Activated T-helper 1 cell treated with Interleukin-2 at 50 U/mL for 16 hours (primary cell): ENCODE measurements at places on chromosomes 13 and 19.

- peak; percentile 93 for DNase-seq
These were observed at the start of gene QPCTL for GRCh38 chr19:45692187-45693105. TSS of gene QPCTL (plus strand) at chr19:45692666. CDS start at chr19:45692704, 38 bp downstream.

- DNase-seq, result no peak
These were observed 539 bp upstream of the ZNF667 start for GRCh38 chr19:56477429-56478338.

DNA sequence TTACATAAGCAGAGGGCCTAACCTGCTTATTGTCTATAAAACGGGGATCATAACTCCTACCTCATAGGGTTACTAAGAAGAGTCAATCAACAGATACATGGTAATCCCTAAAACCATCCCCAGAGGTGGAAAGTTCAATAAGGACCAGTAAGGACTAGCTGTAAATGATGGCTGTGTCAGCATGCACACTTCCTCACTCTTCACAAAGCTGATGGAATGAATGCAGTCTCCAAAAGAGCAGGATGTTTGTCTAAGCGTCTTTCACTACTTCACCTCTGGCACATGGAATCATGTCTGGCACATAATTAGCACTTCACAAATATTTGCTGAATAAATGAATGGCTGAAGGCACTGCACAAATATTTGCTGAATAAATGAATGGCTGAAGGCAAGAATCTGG, 134.2 kb downstream of the MIPEP start:
- DNase-seq, result no peak

DNA sequence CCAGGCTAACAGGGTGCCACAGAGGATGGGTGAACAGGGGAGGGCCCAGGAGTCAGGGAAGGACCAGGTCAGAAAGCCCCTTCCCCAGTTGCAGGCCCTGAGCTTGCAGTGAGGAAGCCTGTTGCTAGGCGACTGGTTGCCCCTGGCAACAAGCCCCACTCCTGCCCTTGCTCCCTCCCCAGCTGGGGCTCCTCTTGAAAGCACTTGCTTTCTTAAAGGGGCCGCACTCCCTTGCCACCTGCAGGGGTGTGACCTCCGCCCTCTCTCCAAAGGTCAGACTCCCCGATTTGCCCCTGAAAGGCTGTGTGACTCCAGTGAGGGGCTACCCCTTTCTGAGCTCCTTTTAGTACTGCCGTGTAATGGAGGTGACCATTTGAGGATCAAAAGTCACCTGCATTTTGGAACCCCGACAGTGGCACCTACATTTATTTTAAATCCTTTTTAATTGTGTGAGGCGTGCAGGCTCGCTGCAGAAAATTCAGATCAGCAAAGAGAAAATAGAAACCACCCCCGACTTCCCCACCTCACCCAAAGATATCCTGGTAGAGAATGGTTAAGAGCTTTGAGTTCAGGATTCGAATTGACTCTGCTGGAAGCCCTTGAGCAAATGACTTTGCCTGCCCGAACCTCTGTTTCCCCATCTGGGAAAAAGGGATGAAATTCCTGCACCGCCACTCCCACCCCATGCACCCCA, 4.8 kb downstream of the FCHO1 start:
- DNase-seq, result no peak

GRCh38 chr13:66369666-66370065, 860.5 kb downstream of the PCDH9 start:
- no peak for DNase-seq

- DNase-seq, result no peak
These were observed 449.5 kb downstream of the LIG4 start for GRCh38 chr13:107765724-107766401.

GRCh38 chr13:26679411-26680122, 81.0 kb downstream of the GPR12 start:
- no peak for DNase-seq

- DNase-seq, result no peak
These were observed 984 bp downstream of the SIX5 start for GRCh38 chr19:45767881-45768654.

GRCh38 chr13:29472332-29472961, 123.0 kb downstream of the SLC7A1 start:
- DNase-seq, result no peak

- no peak for DNase-seq
These were observed 117.5 kb downstream of the CCNA1 start for GRCh38 chr13:36549755-36550154.

- DNase-seq, result no peak
These were observed 5.5 kb downstream of the C3 start for GRCh38 chr19:6714749-6715555.

GRCh38 chr13:77737583-77738200, 40.2 kb downstream of the SLAIN1 start:
- no peak for DNase-seq

DNA sequence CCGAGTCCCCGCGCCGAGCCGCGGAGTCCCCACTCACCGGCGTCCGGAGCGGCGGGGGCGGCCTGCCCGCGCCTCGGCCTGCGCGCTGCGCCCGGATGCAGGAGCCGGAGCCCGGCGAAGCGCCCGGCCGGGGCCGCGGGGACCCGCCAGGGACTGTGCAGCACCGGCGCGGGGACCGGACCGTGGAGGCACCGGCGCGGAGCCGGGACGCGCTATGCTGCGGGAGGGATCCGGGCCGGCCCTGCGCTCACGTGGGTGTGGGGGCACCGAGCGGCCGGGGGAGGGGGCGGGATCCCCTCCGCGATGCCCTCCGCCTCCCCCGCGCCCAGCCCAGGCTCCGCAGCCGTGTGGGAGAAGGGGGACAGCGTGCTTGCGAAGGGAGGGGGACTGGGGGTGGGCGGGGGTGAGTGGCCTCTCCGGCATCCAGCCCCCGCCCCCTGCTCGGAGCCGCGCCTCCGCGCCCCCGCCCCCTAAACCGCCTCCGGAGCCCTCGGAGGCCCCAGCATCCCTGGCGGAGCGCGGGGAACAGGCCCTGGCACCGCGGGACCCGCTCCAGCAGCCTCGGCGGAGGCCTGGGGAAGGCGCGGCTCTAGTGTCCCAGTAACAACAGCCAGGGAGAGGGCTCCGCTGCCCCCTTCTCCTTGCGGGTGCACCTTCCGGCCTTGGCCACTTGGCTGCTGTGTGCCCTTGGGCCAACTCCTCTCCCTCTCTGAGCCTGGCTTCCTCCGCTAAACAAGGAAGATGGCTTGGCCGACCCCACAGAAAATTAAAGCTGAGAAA, at the start of gene SLC1A6:
SLC1A6 (minus strand) TSS at position 389 of the 780 bp plus-strand sequence. CDS start 6,954 bp downstream, outside the sequence.
- no peak for DNase-seq

- no peak for DNase-seq
These were observed 5.5 kb upstream of the ADGRE5 start for GRCh38 chr19:14375582-14376291.

GRCh38 chr19:55690109-55690768, 15.2 kb downstream of the EPN1 start:
- no peak for DNase-seq

DNA sequence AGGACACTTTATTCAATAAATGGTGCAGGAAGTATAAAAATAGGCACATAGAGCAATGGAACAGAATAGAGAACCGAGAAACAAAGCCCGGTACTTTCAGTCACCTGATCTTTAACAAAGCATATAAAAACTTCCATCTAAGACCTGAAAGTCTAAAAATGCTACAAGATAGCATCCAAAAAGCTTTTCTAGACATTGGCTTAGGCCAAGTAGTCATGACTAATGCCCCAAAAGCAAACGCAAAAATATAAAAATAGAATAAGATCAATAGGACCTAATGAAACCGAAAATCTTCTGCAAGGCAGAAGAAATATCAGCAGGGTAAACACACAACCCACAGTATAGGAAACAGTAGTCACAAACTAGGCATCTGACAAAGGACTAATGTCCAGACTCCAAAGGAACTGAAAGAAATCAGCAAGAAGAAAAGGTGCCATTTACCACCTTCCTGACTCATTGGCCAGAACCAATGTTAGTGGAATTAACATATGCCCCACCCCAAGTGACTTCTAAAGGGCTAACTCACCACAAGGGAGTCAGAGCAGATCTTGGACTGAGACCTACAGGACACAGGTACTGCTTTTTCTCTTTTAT, 40.8 kb upstream of the CEACAM21 start:
- no peak for DNase-seq

DNA sequence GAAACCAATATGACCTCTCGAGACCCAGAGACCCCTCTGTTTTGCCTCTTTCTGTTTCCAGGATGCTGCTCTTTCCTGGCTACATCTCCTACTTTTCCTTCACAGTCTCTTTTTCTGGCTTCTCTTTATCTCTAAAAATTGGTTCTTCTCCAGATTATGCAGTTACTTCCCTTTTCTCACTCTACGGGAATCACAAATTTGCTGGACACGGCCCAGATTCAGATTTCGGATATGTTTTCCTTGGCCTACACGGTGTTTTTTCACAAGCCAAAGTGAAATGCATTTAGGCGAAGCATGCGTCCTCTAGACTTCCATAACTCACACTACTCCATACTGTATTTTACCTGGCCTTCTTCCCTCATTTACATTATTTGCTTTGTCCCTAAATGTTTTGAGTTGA, 214.7 kb upstream of the MIR17HG start:
- no peak for DNase-seq

DNA sequence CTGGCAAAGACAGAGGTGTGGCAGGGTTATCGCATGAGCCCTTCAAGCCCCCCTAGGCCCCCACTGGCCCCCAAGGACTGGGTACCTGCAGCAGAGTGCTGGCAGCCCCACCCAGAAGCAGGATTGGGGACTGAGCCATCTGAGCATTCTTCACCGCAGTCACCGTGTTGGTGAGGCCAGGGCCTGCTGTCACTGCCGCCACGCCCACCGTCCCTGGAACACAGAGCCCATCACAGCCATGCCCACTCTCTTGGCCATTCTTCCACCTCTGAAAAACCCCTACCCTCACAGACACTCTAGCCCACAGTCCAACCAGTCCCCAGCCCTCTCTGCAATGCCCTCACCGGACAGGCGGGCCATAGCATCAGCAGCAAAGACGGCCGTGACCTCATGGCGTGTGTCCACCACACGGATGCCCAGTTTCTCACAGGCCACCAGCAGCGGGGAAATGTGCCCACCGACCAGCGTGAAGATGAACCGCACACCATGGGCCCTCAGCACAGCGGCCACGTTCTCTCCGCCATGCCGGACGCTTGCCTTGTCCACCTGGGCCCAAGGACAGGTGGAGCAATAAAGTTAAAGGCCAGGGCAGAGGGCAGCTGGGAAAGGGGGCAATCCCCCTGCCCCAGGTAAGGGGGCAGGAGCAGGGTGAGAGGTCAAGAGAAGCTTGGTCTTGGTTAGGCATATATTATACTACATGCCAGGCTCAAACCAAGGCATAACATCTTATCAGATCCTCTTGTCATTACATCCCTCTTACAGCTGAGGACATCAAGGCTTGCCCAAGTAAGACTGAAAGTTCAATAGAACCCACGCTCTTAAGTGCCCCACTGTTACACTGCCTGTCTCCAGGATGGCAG, 16.1 kb downstream of the SYDE1 start:
- no peak for DNase-seq

DNA sequence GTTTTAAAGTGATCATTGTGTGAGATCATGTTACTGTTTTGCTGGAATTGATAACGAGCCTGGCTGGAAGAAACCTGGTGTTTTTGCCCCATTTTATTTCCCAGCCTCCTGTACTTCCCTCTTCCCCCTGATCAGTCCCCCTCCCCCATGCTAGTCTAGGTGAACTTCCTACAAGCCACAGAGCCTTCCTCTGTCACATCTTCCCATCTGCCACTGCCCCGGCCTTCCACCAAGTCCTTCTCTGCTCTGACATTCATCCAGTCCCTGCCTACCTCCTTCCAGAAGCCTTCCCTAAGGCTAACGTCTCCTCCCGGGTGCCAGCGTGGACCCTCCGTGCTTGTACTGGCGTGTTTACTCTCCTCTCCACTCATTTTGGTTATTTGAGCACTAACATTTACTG, 14.3 kb downstream of the FARP1 start:
- no peak for DNase-seq

- no peak for DNase-seq
These were observed 109.5 kb downstream of the DCT start for GRCh38 chr13:94369972-94370436.

DNA sequence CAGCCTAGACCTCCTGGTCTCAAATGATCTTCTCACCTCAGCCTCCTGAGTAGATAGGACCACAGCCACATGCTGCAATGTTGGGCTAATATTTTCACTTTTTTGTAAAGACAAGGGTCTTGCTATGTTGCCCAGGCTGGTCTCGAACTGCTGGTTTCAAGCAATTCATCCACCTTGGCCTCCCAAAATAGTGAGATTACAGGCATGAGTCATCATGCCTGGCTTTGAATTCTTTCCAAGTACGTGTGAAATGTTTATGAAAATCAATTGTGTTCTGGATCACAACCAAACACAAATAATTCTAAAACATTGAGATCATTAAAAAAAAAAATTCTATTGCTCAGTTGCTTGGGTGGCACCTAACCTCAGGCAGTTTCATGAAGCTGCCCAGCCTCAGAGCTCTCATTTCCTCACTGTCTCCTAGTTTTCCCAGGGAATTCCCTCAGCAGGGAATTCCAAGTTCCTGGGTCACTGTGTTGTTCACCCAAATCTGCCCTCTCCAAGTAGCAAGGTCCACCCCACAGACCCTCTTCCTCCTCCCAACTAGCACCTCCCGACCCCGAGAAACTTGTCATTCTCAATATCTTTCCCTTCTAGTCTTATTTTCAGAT, 44.8 kb downstream of the ING1 start:
- DNase-seq, result no peak

GRCh38 chr19:33290956-33291622, 11.2 kb downstream of the CEBPA start:
- no peak for DNase-seq

GRCh38 chr13:49279112-49279511, 31.4 kb downstream of the CDADC1 start:
- DNase-seq, result no peak

DNA sequence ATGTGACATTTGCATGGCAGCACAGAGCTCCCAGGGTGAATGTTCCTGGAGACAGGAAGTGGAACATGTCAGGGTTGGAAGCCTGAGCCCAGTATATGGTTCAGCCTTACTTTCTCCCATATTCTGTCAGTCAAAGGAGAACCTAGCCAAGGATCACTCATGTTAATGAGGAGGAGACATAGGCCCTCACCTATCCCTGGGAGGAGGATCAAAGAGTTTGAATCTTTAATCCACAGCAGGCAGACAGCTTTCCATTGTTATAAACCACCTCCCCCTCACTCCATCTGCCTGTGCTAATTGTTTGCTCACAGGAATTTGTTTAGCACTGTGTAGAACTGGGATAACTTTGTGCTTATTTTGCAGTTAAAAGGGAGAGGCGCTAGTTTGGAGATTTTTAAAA, 1069.1 kb downstream of the EFNB2 start:
- DNase-seq, result no peak

GRCh38 chr19:718991-719512, 10.3 kb downstream of the PALM start:
- DNase-seq, result no peak

GRCh38 chr13:36370108-36370429, 23.9 kb upstream of the SPART start:
- no peak for DNase-seq

GRCh38 chr13:24463078-24463477, 49.5 kb downstream of the PARP4 start:
- DNase-seq, result no peak

- DNase-seq, result no peak
These were observed 21.0 kb downstream of the TPP2 start for GRCh38 chr13:102617697-102618350.
